ENCODE measurements at places on chromosomes 3 and 15. TPM values are rescaled to one million over a fixed set of nuclear protein-coding genes. Genes with fewer than 3 reads are reported as not detected.

MYZAP gene
- total RNA-seq = 0.25 TPM

CPNE9 gene
- total RNA-seq = 0.49 TPM

ALS2CL gene
- 1.5 TPM for total RNA-seq

PLIN1 gene
- under 0.01 TPM for total RNA-seq

FBXW12 gene
- total RNA-seq = 1.5 TPM

KLHL18 gene
- total RNA-seq = 22.9 TPM

BCL2A1 gene
- 0.49 TPM for total RNA-seq

JAGN1 gene
- total RNA-seq = 8.9 TPM

ROPN1 gene
- not detected for total RNA-seq

CCR1 gene
- 0.49 TPM for total RNA-seq

OCA2 gene
- 2.7 TPM for total RNA-seq

CPEB1 gene
- 2.5 TPM for total RNA-seq

NTRK3 gene
- total RNA-seq = 50.9 TPM

ANKUB1 gene
- 0.25 TPM for total RNA-seq

P2RY13 gene
- total RNA-seq = 1.5 TPM

ZNF621 gene
- 12.5 TPM for total RNA-seq

ZNF80 gene
- total RNA-seq = not detected

FBXL2 gene
- total RNA-seq = 43.8 TPM

SRGAP3 gene
- 74.3 TPM for total RNA-seq

SCG5 gene
- total RNA-seq = 101 TPM

GUCA1C gene
- not detected for total RNA-seq

RFTN1 gene
- total RNA-seq = 7.9 TPM

CLPX gene
- 61.2 TPM for total RNA-seq

HYAL1 gene
- 0.49 TPM for total RNA-seq

ZPLD1 gene
- total RNA-seq = under 0.01 TPM

GTPBP8 gene
- 21.6 TPM for total RNA-seq

BNIP2 gene
- total RNA-seq = 52.1 TPM

GOLGA6L10 gene
- 6.4 TPM for total RNA-seq

PCSK6 gene
- total RNA-seq = 11.8 TPM

ADAMTSL3 gene
- 16.2 TPM for total RNA-seq

GABRB3 gene
- 102 TPM for total RNA-seq

OR5K2 gene
- not detected for total RNA-seq

PEX11A gene
- total RNA-seq = 7.9 TPM

HRG gene
- total RNA-seq = not detected

ARPIN gene
- total RNA-seq = 14.5 TPM

BLOC1S6 gene
- 102 TPM for total RNA-seq

BUB1B gene
- total RNA-seq = 3.0 TPM

SOX14 gene
- not detected for total RNA-seq

SMCO1 gene
- not detected for total RNA-seq

CTXND1 gene
- total RNA-seq = 0.74 TPM

ZNF385D gene
- 15.7 TPM for total RNA-seq

P2RY12 gene
- total RNA-seq = 15.0 TPM

CD47 gene
- 312 TPM for total RNA-seq

SLC12A1 gene
- 0.98 TPM for total RNA-seq

CCDC50 gene
- 91.0 TPM for total RNA-seq

LSAMP gene
- 97.1 TPM for total RNA-seq

TICRR gene
- total RNA-seq = 1.2 TPM

TMEM41A gene
- total RNA-seq = 9.3 TPM

GOLGA6A gene
- not detected for total RNA-seq
